Skeletal muscle cell (primary cell): ENCODE measurements at places on chromosomes 4 and X.
A peak's percentile ranks its signal among the peaks of the same experiment; 100 is the strongest.

- DNase-seq: no peak
These were observed 632.3 kb downstream of the PDHA2 start for GRCh38 chr4:96471956-96472867.

DNA sequence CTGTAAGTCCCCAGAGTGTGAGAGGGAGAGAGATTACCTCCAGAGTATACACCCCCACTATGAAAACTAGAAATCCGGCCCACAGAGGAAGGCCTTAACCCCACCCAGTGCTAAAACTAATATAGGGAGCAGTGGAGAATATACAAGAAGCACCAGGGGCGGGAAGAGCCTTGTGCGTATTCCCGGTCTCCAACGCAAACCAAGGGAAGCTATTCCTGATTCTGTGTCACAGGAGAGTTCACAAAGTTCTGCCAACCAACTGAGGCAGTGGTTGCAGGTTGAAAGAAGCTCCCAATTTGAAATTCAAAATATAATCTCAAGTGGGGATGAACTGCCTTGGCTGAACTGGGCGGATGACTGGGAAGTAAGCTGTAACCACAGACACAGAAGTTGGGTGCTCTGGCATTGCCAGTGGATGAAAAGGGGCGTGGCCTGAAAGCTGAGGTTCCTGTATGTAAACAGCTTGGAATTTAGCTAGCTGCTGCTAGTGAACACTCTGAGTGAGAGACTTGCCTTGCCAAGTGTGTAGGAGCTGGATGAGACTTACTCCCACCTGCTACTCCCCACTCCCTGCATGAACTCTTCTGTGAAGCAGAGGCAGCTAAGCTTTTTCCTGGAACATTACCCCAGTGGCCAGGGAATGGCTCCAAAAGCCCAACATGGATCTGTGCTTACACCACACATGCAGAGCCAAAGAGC lies 32.7 kb downstream of the ELF2 start:
- peak; percentile 39 for DNase-seq

DNA sequence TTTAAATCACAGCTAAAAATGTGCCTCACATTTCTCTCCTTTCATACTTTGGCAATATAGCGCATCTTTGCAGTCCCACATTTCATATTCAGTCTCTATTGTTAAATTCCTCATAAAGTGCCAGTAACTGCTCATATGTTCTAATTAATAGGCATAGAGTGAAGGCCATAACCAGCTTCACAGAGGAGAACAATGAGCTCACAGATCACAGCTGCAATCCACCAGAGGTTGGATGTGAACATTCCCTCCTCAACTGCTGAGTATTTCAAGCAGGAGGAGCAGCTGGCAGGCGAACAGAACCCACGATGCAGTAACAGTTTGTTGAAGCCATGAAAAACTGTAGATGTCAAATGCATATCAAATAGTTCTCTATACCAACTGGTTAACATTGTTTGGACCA lies 2088.7 kb upstream of the AGA start:
- DNase-seq: no peak

GRCh38 chr4:7915875-7916242 lies 23.8 kb downstream of the AFAP1 start:
- DNase-seq: no peak

- DNase-seq: no peak
These were observed 45.8 kb downstream of the EVC2 start for GRCh38 chr4:5662555-5662954.

DNA sequence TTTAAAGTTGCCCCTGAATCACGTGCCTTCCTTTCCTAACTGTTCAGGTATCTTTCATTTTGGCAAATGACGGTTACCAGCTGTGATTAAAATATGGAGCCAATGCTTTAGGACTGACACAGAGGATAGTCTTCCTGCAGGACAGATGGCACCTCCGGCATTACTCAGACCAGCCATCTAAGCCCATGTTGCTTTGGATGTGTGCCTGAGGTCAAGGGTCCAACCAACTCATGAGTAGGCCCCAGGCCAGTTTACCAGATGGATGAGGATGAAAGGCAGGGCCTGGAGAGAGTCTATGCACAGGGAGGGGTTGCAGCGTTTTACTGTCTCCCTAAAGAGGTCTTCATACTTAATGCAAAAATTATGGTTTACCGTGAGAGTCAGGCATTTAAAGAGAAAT lies 174.0 kb upstream of the GATB start:
- no peak for DNase-seq

DNA sequence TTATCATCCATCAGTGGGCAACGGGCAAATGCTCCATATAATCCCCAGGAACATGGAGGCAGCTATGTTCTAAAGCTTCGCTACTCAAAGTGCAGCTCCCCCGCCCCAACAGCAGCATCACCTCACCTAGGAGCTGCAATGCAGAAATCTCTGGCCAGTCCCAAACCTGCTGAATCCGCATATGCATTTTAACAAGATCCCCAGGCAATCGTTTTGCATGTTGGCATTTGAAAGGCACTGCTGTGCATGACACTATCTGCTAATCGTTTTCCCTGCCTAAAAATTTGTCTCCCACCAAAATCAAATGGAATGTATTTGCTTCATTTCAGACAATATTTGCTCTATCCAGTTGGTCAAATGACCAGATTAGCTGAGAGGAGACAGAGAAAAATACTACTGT lies 15.2 kb downstream of the ADGRG2 start:
- no peak for DNase-seq

DNA sequence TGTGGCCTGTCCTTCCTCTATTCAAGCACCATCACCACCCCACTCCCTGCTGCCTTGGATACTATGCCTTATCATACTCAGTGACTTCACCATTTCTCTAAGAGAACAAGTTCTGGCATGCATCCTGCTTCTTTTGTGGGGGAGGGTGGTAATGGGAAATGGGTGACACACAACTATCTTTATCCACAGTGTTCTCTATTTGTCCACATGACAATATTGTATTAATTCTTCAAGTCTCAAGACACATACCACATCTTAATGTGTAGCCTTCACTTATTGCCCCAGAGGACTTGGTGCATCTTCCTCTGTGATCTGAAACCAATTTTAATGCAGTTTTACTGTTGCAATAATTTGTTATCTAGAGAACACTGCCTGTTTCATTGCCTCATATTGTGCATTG lies 29.3 kb upstream of the UGT2B7 start:
- DNase-seq: peak; percentile 19

DNA sequence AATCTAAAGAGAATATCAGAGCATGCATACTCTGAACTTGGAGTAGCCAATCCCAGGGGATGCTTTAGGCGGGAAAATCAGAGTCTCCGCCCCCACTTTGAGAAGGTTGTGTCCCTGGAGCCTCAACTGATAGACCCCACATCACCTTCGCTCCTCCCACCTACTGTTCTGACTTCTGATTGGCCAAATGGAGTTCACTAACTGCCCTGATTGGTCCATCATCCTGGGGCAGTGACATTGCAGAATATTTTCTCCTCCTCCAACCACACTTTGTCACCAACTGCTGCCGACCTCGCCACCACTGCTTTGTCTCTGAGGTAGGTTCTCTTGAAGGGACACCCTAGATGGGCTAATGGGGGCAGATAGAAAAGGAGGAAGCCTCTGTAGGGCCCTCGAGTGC lies 22.7 kb upstream of the SPACA5B start:
- DNase-seq: no peak

- no peak for DNase-seq
These were observed 973.3 kb downstream of the PCDH18 start for GRCh38 chr4:136558940-136559494.

- DNase-seq: no peak
These were observed 35.7 kb downstream of the APOO start for GRCh38 chrX:23871905-23872546.

DNA sequence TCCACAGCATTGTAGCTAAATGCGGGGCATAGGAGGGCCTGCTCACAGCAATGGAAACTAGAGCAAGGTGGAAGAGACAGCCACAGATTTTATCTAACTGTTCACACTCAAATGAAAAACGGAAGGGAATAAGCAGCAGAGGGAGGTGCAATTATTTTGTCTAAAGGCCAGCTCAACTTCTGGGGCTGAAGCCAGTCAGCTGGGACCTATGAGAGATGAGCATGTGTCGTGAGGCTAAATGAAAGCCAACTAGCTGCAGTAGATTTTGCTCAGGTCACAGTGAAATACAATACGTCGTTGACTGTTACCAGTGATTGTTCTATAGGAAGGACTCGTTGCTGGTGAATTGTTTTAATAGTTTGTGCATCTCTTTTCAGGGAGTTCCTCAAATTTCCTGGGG lies 26.4 kb upstream of the FGFBP2 start:
- no peak for DNase-seq

- DNase-seq: peak; percentile 25
These were observed at the start of gene SHROOM4 for GRCh38 chrX:50813843-50814661. Gene SHROOM4 (minus strand): TSS chrX:50814194. CDS start chrX:50814018, 176 bp downstream.

- DNase-seq: no peak
These were observed at the start of gene EDNRA for GRCh38 chr4:147480891-147481576. Gene EDNRA (plus strand): TSS chr4:147481097. CDS start chr4:147485682, 4,585 bp downstream.

- no peak for DNase-seq
These were observed 1.9 kb upstream of the RGS12 start for GRCh38 chr4:3290889-3291321.

DNA sequence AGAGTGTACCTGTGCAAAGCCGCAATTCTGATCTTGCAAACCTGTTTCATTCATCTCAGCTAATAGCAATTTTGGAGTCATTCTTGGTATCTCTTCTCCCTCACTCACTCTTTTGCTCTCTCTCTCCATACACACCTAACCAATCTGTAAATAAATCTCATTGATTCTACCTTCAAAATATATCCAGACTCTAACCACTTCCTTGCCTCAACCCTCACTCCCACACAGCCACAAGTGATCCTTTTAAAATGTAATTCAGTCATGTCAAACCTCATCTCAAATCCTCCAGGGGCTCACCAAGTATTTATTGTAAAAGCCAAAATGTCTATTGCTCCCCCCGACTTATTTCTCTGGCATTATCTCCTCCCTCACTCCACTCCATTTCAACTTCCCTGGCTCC lies 51.7 kb upstream of the SLC10A4 start:
- DNase-seq: no peak

DNA sequence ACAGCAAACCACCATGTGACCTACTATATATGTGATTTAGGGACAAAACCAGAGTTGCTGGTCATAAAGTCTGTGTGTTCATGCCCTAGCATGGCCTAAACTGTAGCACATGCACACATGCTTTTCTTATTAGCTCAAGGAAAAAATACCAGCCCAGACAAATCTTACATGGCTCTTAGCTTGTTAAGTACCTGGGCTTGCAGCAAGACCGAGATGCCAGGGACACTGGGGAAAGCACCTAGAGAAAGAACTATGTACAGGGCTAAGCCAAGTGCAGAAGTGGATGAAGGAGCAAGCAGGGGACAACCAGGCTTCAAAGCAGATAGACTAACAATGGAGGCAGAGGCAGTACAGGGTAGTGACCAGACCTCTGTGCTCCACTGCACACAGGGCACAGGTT lies 3.4 kb upstream of the GABRE start:
- DNase-seq: no peak

- no peak for DNase-seq
These were observed 109.8 kb upstream of the HDX start for GRCh38 chrX:84611843-84612636.

GRCh38 chr4:12846368-12846767 lies 637.8 kb downstream of the RAB28 start:
- no peak for DNase-seq

GRCh38 chr4:5199912-5200311 lies 148.6 kb downstream of the STK32B start:
- DNase-seq: no peak

GRCh38 chr4:57426779-57427395 lies 316.7 kb upstream of the IGFBP7 start:
- DNase-seq: peak; percentile 32

GRCh38 chr4:135316266-135316779 lies 1114.7 kb upstream of the PABPC4L start:
- DNase-seq: no peak

DNA sequence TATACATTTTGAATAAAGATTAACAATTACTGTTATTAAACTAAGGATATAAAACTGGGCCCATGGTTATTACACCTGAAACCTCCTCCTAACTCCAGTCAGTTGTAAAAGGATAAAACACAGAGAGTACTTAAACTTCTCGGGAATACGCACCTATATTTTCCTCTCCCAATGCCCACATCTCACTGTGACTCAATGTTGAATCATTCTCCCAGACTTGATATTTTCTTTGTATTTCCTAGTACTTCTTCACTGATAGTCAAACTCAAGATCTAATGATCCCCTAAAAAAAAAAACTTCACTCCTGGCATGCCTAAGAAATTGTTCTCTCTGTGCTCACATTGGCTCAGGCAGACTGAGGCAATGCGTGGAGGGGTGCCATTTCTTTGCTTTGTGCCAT lies 212.5 kb upstream of the DKK2 start:
- no peak for DNase-seq

GRCh38 chrX:151346931-151347543 lies 50.0 kb upstream of the VMA21 start:
- no peak for DNase-seq

DNA sequence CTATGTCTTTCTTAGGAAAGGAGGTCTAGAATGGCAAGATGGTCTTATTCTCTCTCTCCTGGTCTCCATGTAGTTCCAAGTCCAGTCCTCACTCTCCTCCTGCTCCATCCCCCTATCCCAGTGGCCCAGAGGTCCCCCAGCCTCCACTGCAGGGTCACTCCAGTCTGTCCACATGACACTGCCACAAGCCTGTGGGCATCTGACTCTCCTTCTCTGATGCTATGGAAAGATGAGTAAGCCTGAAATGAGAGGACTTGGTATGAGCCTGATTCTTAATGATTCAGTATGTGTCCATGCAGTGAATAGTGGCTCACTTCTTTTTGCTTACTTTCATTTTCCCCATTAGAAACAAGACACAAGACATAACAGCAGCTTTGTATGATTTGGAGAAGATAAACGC lies 516.8 kb upstream of the ADGRL3 start:
- DNase-seq: peak; percentile 72

DNA sequence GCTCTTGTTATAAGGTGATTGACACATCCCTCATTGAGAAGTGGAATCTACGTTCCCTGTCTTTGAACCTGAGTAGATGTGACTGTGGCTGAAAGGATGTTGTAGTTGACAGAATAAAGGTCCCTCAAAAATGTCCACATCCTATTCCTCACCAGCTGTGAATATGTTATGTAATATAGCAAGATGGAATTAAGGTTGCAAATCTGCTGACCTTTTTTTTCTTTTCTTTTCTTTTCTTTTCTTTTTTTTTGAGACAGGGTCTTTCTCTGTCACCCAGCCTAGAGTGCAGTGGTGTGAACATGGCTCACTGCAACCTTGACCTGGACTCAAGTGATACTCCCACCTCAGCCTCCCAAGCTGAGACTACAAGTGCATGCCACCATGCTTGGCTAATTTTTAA lies 7.2 kb upstream of the CCNG2 start:
- DNase-seq: no peak

- DNase-seq: no peak
These were observed 63.1 kb downstream of the RTL9 start for GRCh38 chrX:110421500-110422455.

GRCh38 chrX:43657671-43658070 lies 1.6 kb downstream of the MAOA start:
- no peak for DNase-seq

DNA sequence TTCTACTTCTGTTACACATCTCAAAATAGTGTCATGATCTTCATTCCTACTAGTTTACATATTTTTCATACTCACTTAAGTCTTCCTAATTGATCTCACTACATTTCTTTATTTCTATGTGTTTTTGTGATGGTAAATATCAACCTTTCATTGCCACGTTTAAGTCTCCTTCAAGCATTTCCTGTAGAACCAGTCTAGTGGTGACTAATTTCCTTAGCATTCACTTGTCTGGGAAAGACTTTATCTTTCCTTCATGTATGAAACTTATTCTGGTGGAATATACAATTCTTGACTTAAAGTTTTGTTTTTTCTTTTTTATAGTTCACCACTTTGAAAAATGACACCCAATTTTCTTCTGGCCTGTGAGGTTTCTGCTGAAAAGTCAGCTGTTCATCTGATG lies 181.4 kb upstream of the NEIL3 start:
- DNase-seq: peak; percentile 31

GRCh38 chrX:40996886-40997530 lies 88.2 kb upstream of the USP9X start:
- DNase-seq: peak; percentile 49
